ENCODE measurements at places on chromosomes 7 and 10.

GRCh38 chr10:84098667-84099066 is 40.6 kb upstream of the GHITM start:
- no peak for DNase-seq

DNA sequence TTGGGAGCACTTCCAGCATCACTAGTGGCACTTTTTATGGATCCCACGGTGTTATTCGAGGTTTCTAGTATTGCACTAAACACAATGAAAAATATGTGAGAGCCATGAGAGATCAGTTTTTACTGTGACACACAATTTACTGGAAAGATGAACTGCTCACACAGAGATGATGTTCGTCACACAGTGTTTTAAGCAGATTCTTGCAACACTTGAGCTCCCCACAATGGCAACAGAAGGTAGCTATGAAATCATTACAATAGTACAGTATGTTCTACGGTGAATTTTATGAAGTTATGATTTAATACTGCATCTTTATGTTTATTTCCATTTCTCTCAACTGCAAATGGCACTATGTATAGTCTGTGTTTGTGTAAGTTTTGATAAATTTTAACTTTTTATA is 27.4 kb upstream of the ENTPD1 start:
- no peak for DNase-seq

GRCh38 chr7:157808042-157808441 is 471.2 kb downstream of the DNAJB6 start:
- DNase-seq = no peak

GRCh38 chr10:13827076-13827797 is 240.5 kb downstream of the PRPF18 start:
- DNase-seq = no peak

DNA sequence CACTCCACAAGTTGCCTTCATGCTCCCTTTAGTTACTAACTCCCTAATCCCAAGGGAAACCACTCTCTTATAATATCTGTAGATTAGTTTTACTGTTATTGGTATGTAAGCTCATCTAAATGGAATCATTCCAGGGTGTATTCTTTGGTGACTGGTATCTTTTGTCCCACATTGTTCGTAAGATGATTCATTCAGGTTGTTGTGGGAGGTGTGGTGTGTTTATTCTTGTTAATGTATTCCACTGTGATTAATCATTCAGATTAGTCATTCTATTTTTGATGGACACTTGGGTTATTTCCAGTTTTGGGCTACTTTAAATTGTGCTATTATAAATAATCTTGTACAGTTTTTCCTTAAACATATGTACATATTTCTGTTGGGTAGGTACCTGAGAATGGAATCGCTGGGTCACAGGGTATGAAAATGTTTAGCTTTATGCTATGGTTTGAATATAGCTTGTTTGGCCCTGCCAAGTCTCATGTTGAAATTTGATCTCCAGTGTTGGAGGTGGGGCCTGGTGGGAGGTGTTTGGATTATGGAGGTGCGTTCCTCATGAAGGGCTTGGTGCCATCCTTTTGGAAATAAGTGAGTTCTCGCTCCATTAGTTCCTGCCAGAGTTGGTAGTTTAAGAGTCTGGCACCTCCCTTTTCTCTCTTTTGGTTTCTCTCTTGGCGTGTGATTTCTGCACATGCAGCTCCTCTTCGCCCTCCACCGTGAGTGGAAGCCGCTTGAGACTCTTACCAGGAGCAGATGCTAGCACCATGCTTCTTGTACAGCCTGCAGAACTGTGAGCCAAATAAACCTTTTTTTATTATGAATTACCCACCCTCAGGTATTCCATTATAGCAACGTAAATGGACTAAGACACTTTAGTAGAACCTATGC is 13.8 kb downstream of the BTRC start:
- DNase-seq = peak; percentile 52
